Activated naive CD4-positive, alpha-beta T cell treated with Interleukin-2 at 50 U/mL for 16 hours (primary cell): ENCODE measurements at places on chromosomes 7 and 10.
A peak's percentile ranks its signal among the peaks of the same experiment; 100 is the strongest.

DNA sequence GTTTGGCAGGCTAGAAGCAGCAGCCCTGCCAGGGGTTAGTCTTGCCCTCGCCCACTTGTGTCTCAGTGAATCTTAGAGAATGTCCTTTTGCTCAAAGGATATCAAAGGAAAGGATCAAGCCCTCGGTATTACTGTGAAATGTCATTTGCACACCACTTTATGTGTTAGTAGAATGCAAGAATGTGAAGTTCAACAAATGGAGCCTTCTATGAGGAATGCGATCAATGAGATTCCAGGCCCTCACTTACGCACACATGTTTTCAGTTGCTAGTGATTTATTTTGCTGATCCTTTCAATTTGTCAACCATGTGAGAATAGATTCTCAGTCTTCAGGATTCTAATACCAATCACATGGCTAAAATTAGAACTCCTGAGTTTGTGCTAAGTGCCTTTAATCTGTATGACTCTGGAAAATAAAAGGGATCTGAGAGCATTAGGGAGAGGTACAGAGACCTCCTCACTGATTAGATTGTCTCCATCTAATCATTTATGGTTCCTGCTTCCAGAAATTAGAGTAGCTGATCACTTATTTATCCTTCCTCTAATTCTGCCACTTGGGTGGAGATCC, 123.0 kb upstream of the SP4 start:
- no peak for DNase-seq

- DNase-seq: no peak
Observed at GRCh38 chr7:127993317-127993716, 37.9 kb downstream of the LRRC4 start.

GRCh38 chr7:24192691-24193090, 91.3 kb upstream of the NPY start:
- no peak for DNase-seq

DNA sequence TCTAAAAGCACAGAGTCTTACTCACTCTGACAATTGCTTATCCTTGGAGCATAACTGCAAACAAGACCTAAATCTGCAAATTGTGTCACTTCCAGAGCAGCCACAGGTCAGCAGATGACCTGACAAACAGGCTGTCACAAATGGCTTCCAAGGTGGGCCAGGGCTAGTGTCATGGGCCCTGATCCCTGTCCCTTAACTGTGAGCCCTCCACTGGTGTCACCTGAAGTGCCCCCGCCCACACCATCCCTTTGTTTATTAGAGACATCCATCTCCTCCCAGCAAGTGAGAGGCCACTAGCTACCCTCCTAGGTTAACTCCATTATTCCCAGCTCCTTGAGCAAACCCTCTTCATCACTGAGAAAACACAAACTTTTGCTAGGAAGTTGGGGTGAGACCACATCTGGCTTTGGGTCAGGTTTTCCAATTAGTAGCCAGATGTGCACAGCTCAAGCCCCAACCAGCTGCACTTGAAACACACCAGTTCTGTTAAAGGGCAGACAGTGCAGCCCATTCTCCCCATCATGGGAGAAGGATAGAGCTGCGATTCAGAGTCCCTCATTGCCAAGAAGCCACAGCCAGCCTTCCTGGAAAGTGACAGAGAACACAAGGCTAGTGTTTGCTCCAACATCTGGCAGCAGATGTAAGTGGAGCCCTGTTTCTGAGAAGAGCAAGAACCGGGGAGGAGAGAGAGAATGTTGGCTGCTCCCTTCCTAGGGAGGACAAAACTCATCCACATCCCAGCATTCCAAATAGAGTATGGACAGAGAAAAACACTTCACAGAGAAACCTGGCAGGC, 75.7 kb upstream of the NANOS1 start:
- DNase-seq: no peak

GRCh38 chr10:23081221-23081750, 14.1 kb upstream of the MSRB2 start:
- no peak for DNase-seq

DNA sequence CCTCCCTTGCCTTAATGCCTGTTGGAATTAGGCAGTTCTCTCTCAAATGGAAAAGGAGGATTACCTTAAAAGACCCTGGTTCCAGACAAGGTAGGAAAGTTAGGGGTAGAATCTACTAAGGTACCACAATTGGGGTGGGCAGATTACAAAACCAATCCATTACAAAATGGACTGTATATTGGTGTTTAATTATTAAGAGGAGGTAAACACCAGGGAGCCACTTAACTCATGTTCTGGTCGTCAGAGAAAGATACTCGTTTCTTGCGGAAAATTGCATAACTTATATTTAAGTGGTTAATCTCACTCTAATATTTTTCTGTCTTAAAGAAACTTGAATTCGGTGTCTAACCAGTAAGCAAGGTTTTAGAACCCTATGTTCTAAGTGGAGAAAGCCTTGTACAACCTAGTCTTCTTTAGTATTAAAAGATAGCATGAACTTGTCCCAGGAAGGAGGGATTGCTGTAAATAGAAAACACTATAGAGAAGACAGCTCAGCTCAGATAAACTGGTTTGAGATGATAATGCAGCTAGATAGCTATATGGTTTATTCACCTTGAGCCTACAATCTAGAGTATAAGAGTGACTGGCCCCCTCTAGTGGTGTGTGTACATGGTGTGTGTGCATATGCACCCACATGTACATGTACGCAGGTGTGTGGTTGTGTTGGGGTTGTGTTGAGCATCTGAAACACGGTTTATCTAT, 58.0 kb upstream of the STRIP2 start:
- peak; percentile 53 for DNase-seq

GRCh38 chr10:51214207-51215196, 140.2 kb downstream of the PRKG1 start:
- no peak for DNase-seq

DNA sequence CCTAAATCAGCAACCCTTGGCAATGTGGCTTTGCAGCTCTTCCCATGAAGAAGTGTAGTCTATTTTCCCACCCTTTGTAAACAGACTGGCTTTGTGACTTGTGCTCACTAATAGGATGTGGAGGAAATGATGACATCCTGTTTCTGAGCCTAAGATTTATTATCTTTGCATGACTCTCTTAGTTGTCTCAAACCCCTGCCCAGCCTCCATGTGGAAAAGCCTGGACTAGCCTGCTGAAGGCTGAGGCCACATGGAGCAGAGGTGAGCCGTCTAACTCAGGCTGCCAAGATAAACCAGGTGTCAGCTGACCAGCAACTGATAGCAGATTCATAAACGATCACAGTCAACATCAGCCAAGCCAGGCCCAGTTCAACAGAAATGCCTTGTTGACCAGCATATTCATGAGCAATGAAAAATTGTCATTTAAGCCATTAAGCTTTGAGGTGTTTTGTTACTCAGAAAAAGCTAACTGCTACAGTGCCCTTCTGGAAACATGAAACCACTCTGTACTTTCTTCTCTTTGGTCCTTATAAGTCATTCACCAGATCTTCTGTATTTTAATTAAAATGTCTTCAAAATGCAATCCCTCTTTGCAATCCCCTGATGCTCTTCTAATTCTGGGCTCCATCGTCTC, 586.3 kb upstream of the ANKRD30A start:
- no peak for DNase-seq

DNA sequence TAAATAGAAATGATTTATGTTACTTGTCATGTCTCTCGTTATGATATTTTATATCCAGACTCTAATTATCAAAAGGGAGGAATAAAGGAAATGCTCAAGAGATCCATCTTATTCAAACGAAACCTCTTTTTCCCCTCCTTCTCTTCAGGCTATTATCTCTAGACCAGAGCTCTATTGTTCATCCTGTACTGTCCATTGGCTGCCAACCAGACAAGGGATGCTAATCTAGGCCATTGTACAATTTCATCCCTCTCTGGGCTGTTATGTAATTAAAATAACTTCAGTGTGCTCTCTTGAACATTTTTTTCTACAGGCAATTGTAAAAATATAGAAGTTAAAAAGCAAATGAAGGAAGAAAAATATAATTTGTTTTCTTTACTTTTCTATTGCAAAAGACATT, 220.4 kb downstream of the HDAC9 start:
- no peak for DNase-seq

- DNase-seq: no peak
Observed at GRCh38 chr7:86598311-86598710, 45.4 kb upstream of the GRM3 start.

- no peak for DNase-seq
Observed at GRCh38 chr7:41892356-41893100, 189.6 kb upstream of the INHBA start.

DNA sequence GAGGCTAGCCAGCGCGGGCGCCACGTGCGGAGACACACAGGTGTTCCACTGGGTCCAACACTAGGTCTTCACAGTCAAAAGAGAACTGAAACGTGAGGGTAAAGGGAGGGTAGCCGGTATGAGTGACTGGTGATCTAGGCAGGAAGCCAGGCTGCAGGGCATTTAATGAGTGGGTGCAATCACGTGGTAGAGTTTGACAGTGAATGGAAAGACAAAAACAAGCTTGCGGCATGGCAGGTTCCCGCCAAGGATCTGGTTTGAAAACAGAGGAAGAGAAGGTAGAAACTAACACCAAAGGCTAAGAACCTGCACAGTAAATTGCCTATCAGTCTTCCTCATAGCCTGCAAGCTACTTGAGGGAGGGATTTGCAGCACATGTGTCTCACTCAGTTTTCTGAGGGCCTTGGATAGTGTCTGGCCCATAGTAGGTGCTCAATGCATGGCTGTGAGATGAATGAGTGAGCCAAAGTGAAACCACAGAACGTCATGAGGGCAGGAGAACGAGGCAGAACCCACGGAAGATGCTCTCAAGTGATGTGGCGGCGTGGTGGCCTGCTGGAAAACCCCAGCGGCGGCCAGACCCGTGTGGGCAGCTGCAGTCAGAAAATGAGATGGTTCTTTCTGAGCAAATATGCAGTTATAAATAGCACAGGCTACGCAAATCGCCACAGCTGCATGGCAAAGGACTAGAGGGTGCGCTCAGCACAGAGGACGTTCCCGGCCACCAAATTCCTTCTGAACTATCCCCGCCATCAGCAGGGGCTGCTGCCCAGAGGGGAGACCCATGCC, 183.6 kb upstream of the NFE2L3 start:
- peak; percentile 51 for DNase-seq

DNA sequence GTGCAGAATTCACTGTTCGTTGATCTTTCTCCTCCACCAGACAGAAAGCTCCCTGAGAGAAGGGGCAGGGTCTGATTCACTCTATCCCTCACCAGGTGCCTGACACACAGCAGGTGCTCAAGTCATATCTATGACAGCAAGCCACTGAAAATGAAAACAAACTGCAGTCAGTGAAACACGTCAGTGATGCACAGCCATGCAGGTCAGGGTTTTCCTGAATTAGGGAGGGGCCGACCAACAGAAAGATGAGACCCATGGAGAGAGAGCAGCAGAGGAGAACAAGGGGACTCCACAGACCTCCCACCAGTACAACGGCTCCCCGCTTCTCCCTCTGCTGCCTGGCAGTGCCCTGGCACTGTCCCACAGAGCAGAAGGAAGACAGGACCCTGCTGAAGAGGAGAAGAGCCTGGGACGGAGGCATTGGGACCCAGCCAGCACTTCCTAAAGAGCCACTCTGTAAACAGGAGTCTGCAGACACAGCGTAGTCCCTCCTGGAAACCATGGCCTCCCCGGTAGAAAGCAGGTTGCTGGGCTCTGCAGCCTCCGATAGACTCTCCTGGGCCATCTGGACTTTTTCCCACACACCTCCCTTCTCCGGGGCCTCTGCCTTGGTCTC, 50.3 kb downstream of the FAM53B start:
- no peak for DNase-seq

DNA sequence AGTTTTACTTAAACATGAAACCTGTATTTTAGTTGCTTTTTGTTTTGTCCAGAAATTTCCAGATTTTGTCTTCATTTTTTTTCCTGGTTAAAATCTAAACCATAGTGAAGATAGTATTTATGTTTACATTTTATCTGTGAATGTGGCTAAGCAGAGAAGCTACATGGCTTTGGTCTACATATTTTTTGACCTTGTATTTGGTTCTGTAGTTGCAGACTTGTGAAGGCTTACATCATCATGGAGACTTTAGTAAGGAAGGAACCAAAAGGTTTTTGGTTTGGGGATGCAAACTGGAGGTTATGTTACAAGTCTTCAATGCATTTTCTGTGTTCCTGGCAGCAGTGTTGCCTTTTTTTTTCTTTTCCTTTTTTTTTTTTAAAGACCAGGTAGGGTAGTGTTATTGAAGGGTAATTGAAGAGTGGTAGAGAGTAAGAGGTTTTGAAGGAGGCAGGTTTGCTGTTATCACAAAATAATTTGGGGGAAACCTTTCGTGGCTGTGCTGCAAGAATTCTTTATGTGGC, 30.9 kb upstream of the VDAC2 start:
- DNase-seq: no peak

- DNase-seq: no peak
Observed at GRCh38 chr7:41010418-41010817, 692.5 kb downstream of the INHBA start.

- DNase-seq: no peak
Observed at GRCh38 chr10:623014-623413, 66.5 kb downstream of the DIP2C start.

GRCh38 chr7:112203365-112203739, 2.8 kb downstream of the DOCK4 start:
- DNase-seq: no peak

GRCh38 chr10:86755454-86755739, 1.0 kb upstream of the BMPR1A start:
- DNase-seq: no peak

GRCh38 chr7:33744293-33745075, 160.9 kb upstream of the BMPER start:
- DNase-seq: no peak

DNA sequence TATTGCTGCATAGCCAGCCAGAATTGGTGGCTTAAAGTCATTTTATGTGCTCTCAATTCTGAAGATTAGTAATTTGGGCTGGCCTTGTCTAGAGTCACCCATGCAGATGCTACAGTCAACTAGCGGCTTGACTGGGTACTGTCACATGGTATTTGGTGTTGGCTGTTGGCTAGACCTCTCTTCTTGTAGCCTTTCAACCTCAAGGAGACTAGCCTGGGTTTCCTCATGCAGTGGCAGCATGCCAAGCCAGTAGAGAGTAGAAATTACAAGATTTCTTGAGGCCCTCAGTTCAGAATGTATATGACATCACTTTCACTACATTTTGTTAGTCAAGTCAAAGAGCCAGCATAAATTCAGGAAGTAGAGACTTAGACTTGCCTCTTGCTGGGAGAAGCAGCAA, 3.7 kb upstream of the ZNF800 start:
- DNase-seq: peak; percentile 5

GRCh38 chr10:123007558-123008354, 839 bp downstream of the IKZF5 start:
- peak; percentile 45 for DNase-seq

- no peak for DNase-seq
Observed at GRCh38 chr7:44212581-44213184, 11.9 kb downstream of the YKT6 start.
